Left kidney (tissue), 8 donors: ENCODE measurements at places on chromosomes 5 and 9. TPM values are rescaled to one million over a fixed set of nuclear protein-coding genes. Genes with fewer than 3 reads are reported as not detected.

- no peak for DNase-seq
Measured at GRCh38 chr5:82387819-82388166, 109.6 kb upstream of the RPS23 start.

GRCh38 chr9:126551812-126552211 lies 61.9 kb upstream of the LMX1B start:
- no peak for DNase-seq

- DNase-seq = no peak
Measured at GRCh38 chr5:180193749-180194375, 15.1 kb downstream of the RASGEF1C start.

- DNase-seq = no peak
Measured at GRCh38 chr5:109394806-109395205, 15.0 kb downstream of the PJA2 start.

- no peak for DNase-seq
Measured at GRCh38 chr5:170752257-170753215, 31.0 kb upstream of the GABRP start.

DNA sequence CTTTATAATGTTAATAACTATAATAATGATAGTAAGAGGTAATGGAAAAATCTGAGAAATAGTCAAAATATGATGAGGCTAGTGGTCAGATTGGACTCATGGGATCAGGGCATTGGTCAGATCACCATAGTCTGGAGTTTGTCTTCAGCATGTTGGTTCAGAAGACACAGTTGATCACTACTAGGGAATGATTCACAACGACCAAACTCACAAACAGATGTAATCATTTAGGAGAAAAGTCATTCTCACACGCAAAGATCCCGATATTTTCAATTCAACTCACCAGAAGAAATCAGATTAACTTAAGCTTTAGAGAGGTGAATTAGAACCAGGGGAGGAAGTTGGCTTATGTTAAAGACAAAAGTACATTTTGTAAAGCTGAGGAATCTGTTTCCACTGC lies 131.8 kb downstream of the LURAP1L start:
- DNase-seq = no peak

- DNase-seq = no peak
Measured at GRCh38 chr9:3521966-3522365, 3.8 kb downstream of the RFX3 start.

GRCh38 chr9:112754578-112754977 lies 4.0 kb downstream of the SNX30 start:
- no peak for DNase-seq

DNA sequence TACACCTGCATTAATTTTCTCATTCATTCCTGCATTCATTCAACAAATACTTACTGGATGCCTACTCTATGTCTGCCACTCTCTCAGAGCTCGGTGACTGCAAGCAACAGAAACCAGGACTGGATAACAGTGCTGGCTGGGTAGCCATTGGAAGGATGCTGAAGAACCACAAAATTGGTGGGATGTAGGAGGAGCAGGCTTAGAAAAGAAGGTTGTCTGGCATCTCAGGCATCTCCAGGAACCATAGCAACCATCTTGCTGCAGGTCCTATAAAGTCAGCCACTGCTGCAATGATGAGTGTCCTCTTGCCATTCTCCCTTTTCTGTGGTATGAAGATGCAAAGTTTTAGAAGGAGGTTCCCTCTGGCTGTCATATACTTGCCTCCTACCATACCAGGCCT lies 168.6 kb downstream of the FGF18 start:
- DNase-seq = no peak

GRCh38 chr9:89637787-89638186 lies 33.0 kb downstream of the GADD45G start:
- no peak for DNase-seq

DNA sequence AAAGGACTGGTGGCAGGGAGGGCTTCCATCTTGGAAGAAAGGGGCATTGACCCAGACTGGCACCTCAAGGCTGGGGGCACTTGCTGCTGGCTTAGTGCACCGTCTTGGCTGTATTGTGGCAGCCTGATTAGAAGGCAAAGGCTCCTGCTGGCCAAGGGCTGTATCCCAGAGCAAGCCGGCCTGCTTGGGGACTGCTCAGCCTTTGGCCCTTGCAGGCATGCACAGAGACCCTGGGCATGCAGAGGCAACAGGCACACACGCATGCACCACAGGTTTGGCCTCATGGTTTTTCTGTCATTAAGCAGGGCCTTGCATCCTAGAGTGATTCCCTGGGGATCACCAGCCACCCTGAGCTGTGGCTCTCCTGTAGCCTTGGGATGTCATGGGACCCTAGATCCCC lies 29.0 kb downstream of the PITX1 start:
- DNase-seq = no peak

- DNase-seq = no peak
Measured at GRCh38 chr5:172906888-172907287, 52.3 kb upstream of the RPL26L1 start.

GRCh38 chr5:32126691-32127090 lies 47.4 kb downstream of the GOLPH3 start:
- DNase-seq = no peak

Gene SPINK7
- polyA plus RNA-seq = 0.35 TPM

Gene GDA
- 0.47 TPM for polyA plus RNA-seq

GRCh38 chr5:2093859-2094615 lies 211.3 kb upstream of the IRX4 start:
- no peak for DNase-seq

GRCh38 chr9:136187683-136188586 lies 17.0 kb downstream of the LHX3 start:
- no peak for DNase-seq

GRCh38 chr5:29780401-29780800 lies 1413.1 kb upstream of the CDH6 start:
- no peak for DNase-seq

Gene OMD
- polyA plus RNA-seq = 0.62 TPM

Gene DDX41
- 94.7 TPM for polyA plus RNA-seq

Gene GIN1
- polyA plus RNA-seq = 14.3 TPM

DNA sequence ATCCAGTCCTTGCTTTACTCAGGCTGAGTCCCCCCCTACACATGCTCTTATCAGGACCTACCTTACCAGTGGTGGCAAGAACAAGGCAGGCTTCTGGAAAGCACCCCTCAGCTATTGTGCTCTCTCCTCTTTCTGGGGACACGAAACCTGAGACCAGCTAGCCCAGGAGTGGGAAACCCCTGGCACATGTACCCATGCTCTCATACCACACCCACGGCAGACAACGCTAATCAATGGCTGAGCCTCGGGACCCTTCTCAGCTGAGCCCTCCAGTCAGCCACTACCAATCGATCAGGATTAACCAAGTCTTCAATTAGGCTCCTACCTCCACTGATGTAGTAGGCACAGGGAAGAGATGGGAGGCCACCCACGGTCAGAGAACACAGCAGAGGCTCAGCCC lies 65.1 kb downstream of the VAV2 start:
- DNase-seq = no peak

Gene PTGES
- polyA plus RNA-seq = 4.3 TPM

DNA sequence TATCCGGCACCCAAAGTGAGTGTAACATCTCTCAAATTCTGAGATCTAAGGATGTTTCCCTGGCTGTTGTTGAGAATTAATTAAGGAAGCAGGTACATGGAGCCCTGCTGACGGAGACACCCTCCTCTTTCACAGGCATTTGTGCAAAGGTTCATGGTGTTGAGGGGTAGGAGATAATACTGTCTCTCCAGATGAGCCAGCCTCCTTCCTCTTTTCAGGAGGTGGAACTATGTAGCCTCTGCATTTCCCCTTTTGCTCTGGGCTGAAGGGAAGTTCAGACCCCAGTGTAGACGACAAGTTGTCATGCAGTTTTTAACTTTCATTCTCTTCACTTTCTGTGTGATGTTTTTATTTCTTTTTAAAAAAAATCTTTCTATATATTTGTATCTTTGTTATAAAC lies 107.5 kb downstream of the GALNT10 start:
- no peak for DNase-seq

Gene OR1J2
- polyA plus RNA-seq = not detected

GRCh38 chr5:175694371-175695160 lies 36.7 kb downstream of the HRH2 start:
- no peak for DNase-seq

DNA sequence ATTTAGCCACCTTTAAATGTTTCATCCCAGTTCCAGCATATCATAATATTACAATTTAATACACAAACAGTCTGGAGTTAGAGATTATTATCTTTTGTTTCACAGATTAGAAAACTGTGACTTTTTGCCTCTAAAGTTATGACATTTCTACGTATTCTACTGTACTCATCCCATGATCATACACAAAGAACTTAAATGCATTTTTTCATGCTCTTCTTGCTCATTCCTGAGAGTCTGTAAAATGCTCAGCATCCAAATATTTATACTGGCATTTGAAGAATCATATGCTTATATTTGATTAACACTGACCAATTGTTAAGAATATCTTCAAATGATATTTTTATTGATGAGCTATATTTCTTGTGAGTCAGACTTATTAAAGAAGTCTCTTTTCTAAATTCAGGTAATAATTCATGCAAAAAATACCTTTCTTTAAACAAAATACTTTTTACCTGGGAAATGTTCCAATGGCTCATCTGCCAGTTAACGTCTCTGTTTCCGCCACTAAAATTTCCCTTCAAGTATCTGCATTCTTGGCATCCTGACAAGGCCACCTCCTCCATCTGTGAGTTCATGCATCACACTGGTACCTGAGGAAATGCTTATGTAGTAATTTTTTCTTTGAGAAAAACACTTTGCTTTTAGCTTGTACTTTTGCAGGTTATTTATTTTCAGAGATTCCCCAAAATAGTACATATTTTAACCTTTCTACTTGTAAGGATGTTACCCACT lies 139.6 kb upstream of the RASA1 start:
- no peak for DNase-seq

DNA sequence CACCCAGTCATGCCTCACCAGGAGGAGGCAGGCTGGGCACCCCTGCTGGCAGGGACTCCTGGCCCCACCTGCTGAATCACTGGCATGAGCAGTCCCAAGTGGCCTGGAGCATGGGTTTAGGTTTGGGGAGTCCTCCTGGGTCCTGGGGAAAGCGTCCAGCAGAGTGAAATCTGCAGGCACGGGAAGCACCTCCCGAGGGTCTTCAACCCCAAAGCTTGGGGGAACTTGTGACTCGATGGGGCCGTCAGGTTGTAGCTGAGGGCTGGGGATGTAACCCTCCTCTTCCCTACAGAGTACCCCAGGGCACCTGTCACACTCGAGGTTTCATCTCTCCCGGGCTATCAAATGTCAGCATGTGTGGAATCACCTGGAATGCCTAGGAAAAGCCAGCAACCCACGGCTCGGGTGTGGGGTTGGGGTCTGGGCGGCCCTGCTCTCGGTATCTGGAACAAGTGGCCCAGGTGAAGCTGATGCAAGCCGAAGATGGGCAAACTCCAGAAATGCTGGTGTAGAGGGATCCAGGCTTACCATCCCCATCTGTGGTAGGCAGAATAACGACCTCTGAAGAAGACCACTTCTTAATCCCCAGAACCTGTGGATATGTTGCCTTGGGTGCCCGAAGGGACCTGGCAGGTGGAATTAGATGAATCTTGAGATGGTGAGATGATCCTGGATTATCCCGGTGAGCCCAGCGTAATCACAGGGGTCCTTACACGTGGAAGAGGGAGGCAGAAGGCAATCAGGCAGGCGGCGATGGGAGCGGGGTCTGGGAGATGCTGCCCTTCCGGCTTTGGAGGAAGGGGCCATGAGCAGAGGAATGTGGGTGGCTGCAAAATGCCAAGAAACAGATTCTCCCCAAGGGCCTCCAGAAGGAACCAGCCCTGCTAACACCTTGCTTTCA lies 6.1 kb upstream of the RASGEF1C start:
- DNase-seq = no peak

DNA sequence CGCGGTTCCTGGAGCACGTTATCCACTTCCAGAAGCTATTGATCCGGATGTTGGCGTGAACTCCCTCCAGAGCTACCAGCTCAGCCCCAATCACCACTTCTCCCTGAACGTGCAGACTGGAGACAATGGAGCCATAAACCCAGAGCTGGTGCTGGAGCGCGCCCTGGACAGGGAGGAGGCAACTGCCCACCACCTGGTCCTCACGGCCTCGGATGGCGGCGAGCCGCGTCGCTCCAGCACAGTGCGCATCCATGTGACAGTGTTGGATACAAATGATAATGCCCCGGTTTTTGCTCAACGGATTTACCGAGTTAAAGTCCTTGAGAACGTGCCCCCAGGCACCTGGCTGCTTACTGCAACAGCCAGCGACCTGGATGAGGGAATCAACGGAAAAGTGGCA lies 809 bp downstream of the PCDHGA9 start:
- no peak for DNase-seq

Gene ANKRD31
- 0.86 TPM for polyA plus RNA-seq

Gene BARX1
- polyA plus RNA-seq = 0.25 TPM

GRCh38 chr9:100714372-100715099 lies 136.7 kb downstream of the CAVIN4 start:
- peak; percentile 50 for DNase-seq

DNA sequence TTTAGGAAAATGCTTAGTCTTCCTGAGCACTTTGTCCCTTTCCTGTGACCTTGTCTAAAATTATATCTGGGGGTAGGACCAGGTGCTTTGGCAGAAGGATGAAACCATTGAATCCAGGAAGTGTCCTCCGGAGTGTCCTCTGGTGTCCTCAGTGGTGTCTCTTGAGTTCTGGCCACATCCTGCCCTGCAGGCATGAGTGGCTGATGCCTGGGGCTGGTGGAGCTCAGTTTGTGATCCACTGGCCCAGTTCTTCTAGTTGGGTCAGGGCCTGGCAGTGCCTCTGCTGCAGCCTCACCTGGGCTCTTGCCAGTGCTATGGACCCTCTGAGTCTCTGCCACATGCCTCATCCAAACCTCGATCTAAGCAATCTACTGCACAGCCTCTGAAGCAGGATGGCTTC lies 14.4 kb upstream of the TMED7 start:
- DNase-seq = no peak

Gene SHC3
- 2.7 TPM for polyA plus RNA-seq
